WTC11 (cell line): ENCODE measurements at places on chromosomes 2 and 18. TPM values are rescaled to one million over a fixed set of nuclear protein-coding genes. Genes with fewer than 3 reads are reported as not detected.

The CCL20 gene
- not detected in 3 replicates for total RNA-seq

The CHN1 gene
- total RNA-seq: 26.1 to 30.0 TPM (median 28.0 TPM) in 3 replicates

The GALNT14 gene
- 6.0 to 6.8 TPM (median 6.3 TPM) in 3 replicates for total RNA-seq

The GPBAR1 gene
- total RNA-seq: 0.20 to 0.39 TPM (median 0.25 TPM) in 3 replicates

The HJURP gene
- 64.2 to 83.7 TPM (median 67.5 TPM) in 3 replicates for total RNA-seq

The PIAS2 gene
- total RNA-seq: 50.7 to 60.6 TPM (median 57.8 TPM) in 3 replicates

The USP40 gene
- total RNA-seq: 9.7 to 13.6 TPM (median 10.3 TPM) in 3 replicates

The ANKRD30B gene
- total RNA-seq: not detected in 3 replicates

The FER1L5 gene
- 1.1 to 1.4 TPM (median 1.1 TPM) in 3 replicates for total RNA-seq

The HS1BP3 gene
- total RNA-seq: 17.9 to 20.1 TPM (median 19.8 TPM) in 3 replicates

The ZNF804A gene
- total RNA-seq: not detected in 3 replicates

The RIT2 gene
- 0.64 to 1.5 TPM (median 1.4 TPM) in 3 replicates for total RNA-seq

The IAH1 gene
- 14.4 to 18.0 TPM (median 16.5 TPM) in 3 replicates for total RNA-seq

The FAHD2B gene
- 45.2 to 49.5 TPM (median 46.4 TPM) in 3 replicates for total RNA-seq

The SCG2 gene
- 0.07 to 0.23 TPM (median 0.11 TPM) in 3 replicates for total RNA-seq

The HOXD8 gene
- not detected in 3 replicates for total RNA-seq

The AMER3 gene
- 0.05 to 0.13 TPM (median 0.09 TPM) in 3 replicates for total RNA-seq

The HES6 gene
- total RNA-seq: 52.1 to 63.9 TPM (median 63.4 TPM) in 3 replicates

The PTPRN gene
- total RNA-seq: 3.8 to 5.7 TPM (median 5.2 TPM) in 3 replicates
